CD4-positive, alpha-beta T cell treated with Interleukin-1 beta for 1 hour (primary cell): ENCODE measurements at places on chromosomes 11 and 22.

GRCh38 chr11:16741473-16741872 is 3.0 kb downstream of the C11orf58 start:
- no peak for DNase-seq

DNA sequence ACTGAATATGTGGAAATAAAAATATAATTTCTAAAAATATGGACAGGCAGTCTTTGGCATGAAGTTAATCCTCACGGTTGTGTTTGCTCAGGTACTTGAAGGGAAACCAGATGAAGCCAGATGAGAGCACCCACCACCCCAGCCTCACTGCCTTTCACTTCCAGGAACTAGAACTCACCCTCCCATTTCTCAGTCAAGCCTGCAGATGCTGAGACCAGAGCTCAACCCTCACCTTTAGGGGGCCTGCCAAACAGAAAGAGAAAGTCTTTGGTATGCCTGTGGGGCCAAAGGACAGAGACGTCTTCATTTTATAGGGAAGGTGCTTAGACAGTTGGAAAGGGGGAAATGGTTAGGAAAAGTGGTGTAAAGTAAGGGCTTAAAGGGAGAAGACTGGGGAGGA is 252.8 kb upstream of the PLET1 start:
- no peak for DNase-seq

- DNase-seq = no peak
Observed at GRCh38 chr11:80822308-80822707, 1381.5 kb upstream of the TENM4 start.

GRCh38 chr11:31822175-31822926 is 11.2 kb upstream of the PAX6 start:
- DNase-seq = no peak

DNA sequence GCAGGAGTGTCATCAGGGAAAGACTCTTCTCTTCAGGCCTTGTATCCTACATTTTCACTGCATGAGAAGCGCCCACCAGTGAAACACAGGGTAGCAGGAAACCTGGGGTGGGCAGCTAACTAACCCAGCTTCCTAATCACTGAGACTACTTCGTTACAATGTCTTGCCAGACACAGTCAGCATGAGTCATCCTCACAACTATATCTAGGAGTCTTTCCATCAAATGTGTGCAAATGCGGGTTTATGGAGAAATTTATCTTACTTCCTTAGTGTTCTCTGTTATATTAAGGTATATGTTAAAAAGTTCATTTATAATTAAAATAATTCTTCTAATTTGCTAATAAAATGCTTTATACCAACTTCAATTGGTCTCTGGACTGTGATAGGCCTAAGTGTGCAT is 79.9 kb upstream of the RAB1B start:
- DNase-seq = no peak

DNA sequence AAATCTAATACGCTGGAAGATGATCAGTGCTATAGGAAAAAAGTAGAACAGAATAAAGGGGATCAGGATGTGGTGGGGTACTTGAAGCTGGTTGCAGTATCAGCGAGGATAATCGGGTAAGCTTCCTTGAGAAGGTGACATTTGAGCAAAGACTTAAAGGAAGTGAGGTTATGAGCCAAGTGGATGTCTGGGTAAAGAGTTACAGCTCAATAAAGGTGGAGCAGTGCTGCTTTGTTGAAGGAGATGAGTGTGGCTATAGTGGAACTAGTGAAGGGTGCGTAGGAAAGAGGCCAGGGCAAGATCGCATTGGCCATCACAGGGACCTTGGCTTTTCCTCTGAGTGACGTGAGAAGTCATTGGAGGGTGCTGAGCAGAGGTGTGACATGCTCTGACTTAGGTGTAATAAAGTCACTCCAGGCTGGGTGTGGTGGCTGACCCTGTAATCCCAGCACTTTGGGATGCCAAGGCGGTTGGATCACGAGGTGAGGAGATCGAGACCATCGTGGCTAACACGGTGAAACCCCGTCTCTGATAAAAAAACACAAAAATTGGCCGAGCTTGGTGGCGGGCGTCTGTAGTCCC is 2.3 kb upstream of the SYVN1 start:
- no peak for DNase-seq
